Tibial nerve (tissue), 4 donors: ENCODE measurements at places on chromosomes 5 and 9. TPM values are rescaled to one million over a fixed set of nuclear protein-coding genes. Genes with fewer than 3 reads are reported as not detected.

NUDT2 gene
- 29.9 TPM for total RNA-seq

SLC25A2 gene
- total RNA-seq = 4.8 TPM

CCL28 gene
- 15.1 TPM for total RNA-seq

TAF11L6 gene
- total RNA-seq = not detected

FAM53C gene
- total RNA-seq = 39.1 TPM

COX7C gene
- total RNA-seq = 350 TPM

IFNA2 gene
- total RNA-seq = not detected

ACOT12 gene
- total RNA-seq = not detected

PTGES gene
- 33.0 TPM for total RNA-seq

PCDHGC4 gene
- total RNA-seq = 11.7 TPM

INSYN2B gene
- 0.60 TPM for total RNA-seq

PDE6A gene
- total RNA-seq = not detected

GRCh38 chr9:87725356-87725899 is 491 bp upstream of the CTSL start:
- no peaks in the 10 kb centered on the region for H3K4me1 ChIP-seq
- peak overlapping the region; percentile 94 for H3K27ac ChIP-seq
- H3K4me3 ChIP-seq = peak overlapping the region; percentile 55
- peaks cover 32% of the 10 kb centered on the region for H3K36me3 ChIP-seq

DNA sequence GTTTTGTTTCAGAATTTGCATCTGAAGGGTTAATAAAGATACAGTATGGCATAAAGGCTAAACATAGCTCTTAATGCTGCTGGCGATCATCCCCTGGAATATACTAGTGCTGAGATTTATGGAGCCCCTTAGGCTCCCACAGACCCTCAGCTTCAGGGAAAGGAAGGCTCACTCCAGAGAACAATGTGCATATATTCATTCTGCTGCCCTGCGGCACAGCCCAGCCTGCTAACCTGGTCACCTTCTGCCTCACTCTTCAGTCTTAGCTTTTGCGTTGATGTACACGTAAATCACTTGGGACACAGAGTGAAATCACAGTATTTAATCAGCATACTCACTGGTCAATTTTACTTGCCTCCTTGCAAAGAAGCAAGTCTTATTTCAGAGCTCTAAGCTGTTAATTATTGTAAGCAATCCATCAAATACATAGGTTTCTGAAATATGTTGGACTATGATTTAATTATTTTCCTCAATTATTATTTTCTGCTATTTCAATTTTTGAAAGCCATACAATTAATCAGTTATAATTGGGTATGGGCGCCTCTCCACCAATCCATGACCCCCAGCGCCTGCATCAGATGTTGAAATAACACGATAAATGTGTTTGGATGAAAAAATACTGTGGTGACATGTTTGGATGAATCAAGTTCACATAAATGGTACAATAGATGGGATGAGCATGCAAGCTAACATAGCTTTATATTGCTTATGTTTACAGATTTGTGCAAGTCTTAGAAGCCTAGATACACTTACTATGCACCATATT is 11.4 kb upstream of the ACOT12 start:
- no peak for DNase-seq
- no peak overlapping the region for H3K27ac ChIP-seq
- H3K27me3 ChIP-seq = no peaks in the 10 kb centered on the region
- no peaks in the 10 kb centered on the region for H3K4me1 ChIP-seq
- no peaks in the 10 kb centered on the region for H3K36me3 ChIP-seq
- H3K4me3 ChIP-seq = no peak overlapping the region

DNA sequence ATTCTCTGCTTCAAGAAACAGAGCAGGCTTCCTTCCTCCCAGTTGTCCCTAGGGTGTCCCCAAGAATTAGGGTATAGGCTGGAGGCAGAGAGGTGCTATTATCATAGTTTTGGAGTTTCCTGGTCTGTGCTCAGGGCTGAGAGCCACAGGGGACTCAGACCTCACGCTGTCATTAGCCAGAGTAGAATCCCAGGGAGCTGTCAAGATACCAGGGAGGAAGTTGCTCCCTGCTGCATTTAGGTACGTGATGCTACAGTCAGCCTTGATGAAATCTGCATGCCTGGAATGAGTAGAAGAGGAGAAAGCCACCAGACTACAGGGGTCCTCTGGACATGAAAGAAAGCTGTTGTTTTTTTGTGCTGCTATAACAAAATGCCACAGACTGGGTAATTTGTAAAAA is 273.2 kb downstream of the SH3GL2 start:
- no peaks in the 10 kb centered on the region for H3K4me1 ChIP-seq
- H3K4me3 ChIP-seq = no peak overlapping the region
- no peaks in the 10 kb centered on the region for H3K27me3 ChIP-seq
- DNase-seq = no peak
- no peak overlapping the region for H3K27ac ChIP-seq

DNA sequence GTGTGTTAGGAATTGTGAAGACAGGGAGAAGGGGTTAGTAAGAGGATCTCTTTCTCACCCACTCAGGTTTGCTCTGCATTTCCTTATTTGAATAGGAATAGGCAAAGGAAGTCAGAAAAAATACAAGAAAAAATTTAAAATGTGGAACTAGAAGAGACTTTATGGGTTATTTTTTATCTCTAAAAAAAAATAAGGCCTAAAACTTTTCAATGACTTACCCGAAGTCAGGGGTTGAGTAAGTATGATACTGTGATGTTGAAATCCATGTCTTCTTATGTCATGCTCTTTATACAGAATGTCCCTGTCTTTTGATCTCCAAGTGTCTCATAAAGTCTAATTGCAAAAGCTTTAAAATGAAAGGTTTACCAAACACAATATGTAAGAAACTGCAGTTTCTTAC is 148.3 kb upstream of the PIK3R1 start:
- H3K27me3 ChIP-seq = no peaks in the 10 kb centered on the region
- no peak for DNase-seq
- peak overlapping the region; percentile 62 for H3K27ac ChIP-seq
- H3K4me1 ChIP-seq = no peaks in the 10 kb centered on the region

GRCh38 chr9:113558632-113559502 is 95.3 kb downstream of the RGS3 start:
- no peak for DNase-seq
- no peaks in the 10 kb centered on the region for H3K36me3 ChIP-seq
- H3K4me1 ChIP-seq = no peaks in the 10 kb centered on the region
- no peak overlapping the region for H3K4me3 ChIP-seq
- H3K27ac ChIP-seq = no peak overlapping the region

- H3K4me3 ChIP-seq = no peak overlapping the region
- H3K27ac ChIP-seq = no peak overlapping the region
- DNase-seq = no peak
- no peaks in the 10 kb centered on the region for H3K36me3 ChIP-seq
- peaks cover 5% of the 10 kb centered on the region for H3K4me1 ChIP-seq
- no peaks in the 10 kb centered on the region for H3K27me3 ChIP-seq
Observed at GRCh38 chr9:22037954-22038690, 29.0 kb upstream of the CDKN2B start.

DNA sequence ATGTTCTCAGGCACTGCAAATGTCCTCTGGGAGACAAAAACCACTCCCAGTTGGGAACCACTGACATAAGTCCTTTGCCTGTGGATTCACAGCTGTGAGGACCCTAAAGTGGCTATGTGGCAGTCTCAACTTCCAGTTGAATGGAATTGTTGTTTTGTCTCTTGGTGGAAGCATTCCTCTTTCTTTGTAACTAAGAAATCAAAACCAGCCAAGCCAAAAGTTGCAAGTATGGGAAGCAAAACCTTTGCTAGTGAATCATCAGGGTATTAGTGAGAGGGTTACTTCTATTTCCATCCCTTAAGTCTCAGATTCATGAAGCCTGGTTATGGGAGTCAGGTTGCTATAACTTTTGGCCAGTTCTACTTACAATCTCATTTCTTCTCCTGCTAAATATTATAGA is 49.8 kb upstream of the RPS23 start:
- no peak overlapping the region for H3K4me3 ChIP-seq
- no peaks in the 10 kb centered on the region for H3K36me3 ChIP-seq
- H3K27ac ChIP-seq = no peak overlapping the region
- no peaks in the 10 kb centered on the region for H3K27me3 ChIP-seq

DNA sequence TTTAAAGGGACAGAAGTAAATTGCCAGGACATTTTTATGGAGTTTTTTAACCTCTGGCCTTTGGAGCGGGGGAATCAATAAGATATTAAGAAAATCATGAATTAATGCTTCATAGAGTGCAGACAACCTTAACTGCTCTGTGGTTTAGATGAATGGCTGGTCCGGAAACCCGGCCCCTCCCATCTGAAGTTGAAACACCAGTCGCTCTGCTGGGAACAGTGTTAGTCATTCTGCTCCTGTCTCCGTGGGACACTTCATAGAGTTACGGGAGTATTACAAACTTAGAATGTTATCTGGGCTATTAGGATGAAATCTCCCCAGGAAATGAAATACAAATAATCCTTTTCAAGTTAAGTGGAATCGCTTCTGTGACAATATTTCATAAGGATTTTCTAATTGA is 110.1 kb upstream of the IRX2 start:
- H3K27ac ChIP-seq = no peak overlapping the region
- H3K4me1 ChIP-seq = no peaks in the 10 kb centered on the region
- no peak for DNase-seq
- no peak overlapping the region for H3K4me3 ChIP-seq

- DNase-seq = no peak
- H3K27me3 ChIP-seq = no peaks in the 10 kb centered on the region
- H3K4me1 ChIP-seq = no peaks in the 10 kb centered on the region
- no peak overlapping the region for H3K27ac ChIP-seq
Observed at GRCh38 chr9:13264788-13265187, 14.7 kb downstream of the MPDZ start.

DNA sequence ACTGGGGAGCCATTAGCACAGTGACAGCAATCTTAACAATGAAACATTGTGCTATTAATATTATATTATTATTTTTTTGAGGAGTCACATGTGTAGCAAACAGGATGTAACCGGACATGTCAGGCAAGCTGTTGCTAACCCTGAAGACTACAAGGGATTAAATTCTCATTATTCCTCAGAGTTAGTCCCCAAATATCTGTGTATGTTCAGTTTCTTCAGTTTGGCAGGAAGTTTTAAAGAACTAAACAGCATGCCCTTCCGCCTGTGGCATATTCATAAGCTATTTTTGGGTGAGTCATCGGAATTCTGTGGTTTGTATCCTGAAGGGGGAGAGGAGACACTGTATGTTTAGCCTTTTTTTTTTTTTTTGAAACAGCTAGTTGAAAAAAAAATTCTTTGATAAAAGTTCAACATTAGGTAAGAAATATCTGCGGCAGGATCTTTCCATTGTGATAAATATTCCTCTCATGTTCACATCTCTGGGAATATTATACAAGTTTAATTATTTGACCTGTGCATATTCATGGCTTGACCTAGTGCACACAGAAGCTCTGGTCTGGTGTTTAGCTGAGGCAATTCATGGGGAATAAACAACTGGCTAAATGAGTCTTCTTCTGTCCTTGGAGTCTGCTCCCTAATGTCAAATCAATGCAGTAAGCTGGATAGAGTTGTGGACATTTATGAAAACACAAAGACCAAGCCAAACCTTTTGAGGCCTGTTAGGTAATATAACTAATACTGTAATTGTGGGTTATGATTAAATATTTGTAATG is 202.7 kb upstream of the CDKN2B start:
- DNase-seq = peak; percentile 7
- H3K4me1 ChIP-seq = peaks cover 19% of the 10 kb centered on the region
- no peak overlapping the region for H3K4me3 ChIP-seq
- no peak overlapping the region for H3K27ac ChIP-seq
- H3K36me3 ChIP-seq = no peaks in the 10 kb centered on the region

DNA sequence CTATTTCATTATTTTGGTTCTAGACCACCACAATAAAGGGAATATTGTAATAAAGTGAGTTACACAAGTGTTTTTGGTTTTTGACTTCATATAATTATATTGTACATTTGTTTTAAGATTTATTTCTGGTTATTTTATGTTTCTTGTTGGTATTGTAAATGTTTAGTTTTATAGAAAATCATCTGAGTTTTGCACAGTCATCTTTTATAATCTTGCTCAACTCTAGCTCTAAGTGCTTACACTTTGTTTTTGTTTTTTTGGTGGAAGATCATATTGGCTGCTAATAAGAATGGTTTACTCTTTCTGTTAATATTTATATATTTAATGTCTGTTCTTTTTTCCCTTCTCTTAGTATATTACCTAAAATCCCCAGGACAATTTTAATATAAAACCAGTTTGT is 135.0 kb downstream of the CNTLN start:
- no peaks in the 10 kb centered on the region for H3K36me3 ChIP-seq
- DNase-seq = no peak
- H3K4me3 ChIP-seq = no peak overlapping the region
- H3K4me1 ChIP-seq = no peaks in the 10 kb centered on the region
- H3K27me3 ChIP-seq = no peaks in the 10 kb centered on the region
- H3K27ac ChIP-seq = no peak overlapping the region

DNA sequence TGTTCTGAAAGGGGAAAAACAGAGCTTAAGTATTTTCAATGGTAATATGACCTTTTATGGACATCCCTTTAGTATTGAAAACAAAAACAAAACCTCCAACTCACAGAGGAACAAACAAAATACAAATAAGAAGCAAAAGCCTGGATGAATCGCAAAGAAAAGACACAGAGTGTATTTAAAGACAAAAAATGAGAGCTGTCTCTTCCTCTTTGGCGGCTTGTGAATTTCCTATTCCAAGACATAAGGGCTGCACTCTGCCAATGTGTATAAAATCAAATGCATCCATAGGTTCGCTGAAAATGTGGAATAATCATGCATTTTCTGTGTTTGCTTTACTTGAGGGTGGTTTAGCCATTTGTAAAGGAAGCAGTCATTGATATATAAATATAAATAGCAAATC is 739.3 kb upstream of the ZNF608 start:
- no peak overlapping the region for H3K4me3 ChIP-seq
- H3K4me1 ChIP-seq = no peaks in the 10 kb centered on the region
- no peaks in the 10 kb centered on the region for H3K27me3 ChIP-seq
- no peaks in the 10 kb centered on the region for H3K36me3 ChIP-seq

GRCh38 chr5:146076455-146076854 is 28.9 kb downstream of the PLAC8L1 start:
- H3K27me3 ChIP-seq = no peaks in the 10 kb centered on the region
- H3K4me1 ChIP-seq = no peaks in the 10 kb centered on the region
- no peaks in the 10 kb centered on the region for H3K36me3 ChIP-seq
- no peak for DNase-seq
- no peak overlapping the region for H3K4me3 ChIP-seq
- no peak overlapping the region for H3K27ac ChIP-seq

DNA sequence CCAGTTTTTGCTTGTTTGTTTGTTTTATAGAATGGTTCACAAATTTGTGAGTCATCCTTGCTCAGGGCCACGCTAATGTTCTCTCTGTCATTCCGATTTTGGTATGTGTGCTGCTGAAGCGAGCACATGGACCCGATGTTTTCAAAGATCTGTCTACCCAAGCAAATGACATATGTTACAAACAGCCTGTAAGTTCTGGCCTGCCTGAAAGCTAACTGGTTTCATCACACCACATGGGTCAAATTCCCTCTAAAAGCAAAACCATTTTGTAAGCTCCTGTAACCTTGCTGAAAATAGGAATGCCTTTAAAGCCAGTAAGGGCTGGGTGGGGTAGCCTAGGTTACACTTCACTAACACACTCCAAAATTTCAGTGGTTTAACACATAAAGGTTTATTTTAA is 25.4 kb downstream of the DMRT3 start:
- no peaks in the 10 kb centered on the region for H3K36me3 ChIP-seq
- no peak overlapping the region for H3K27ac ChIP-seq
- peaks cover 5% of the 10 kb centered on the region for H3K27me3 ChIP-seq
